Gastroesophageal sphincter (tissue), 4 donors: ENCODE measurements at places on chromosomes 11 and 22. TPM values are rescaled to one million over a fixed set of nuclear protein-coding genes. Genes with fewer than 3 reads are reported as not detected.

Gene CHCHD10
- 38.1 TPM for total RNA-seq

Gene SLC37A4
- total RNA-seq, result 11.6 TPM

Gene LDHAL6A
- total RNA-seq, result not detected

- no peak for ATAC-seq
Measured at GRCh38 chr22:37533995-37534394, 14.8 kb upstream of the CARD10 start.

GRCh38 chr22:46628756-46629155 is 8.6 kb downstream of the GRAMD4 start:
- no peak for ATAC-seq

GRCh38 chr11:33723238-33723881 is 12.9 kb downstream of the CD59 start:
- peak; percentile 71 for ATAC-seq

DNA sequence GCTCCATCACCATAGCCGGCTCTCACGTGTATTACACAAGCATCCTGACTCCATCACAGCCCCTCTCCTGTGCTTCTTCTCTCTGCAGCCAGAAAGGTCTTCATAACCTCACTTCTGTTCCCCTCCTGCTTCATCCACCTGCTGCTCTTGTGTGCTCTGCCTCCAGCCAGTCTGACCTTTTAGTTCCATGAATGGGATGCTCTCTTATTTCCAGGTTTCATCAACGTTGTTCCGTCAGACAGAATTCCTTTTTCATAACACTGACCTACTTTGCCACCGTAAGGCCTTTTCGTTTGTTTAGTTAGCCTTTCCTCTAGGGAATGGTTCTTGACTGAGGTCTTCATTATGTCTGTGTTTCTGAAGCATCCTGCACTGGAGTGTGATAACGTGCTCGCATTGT is 18.8 kb downstream of the GRAMD1B start:
- ATAC-seq, result no peak
